ENCODE measurements at places on chromosomes 1 and 21. TPM values are rescaled to one million over a fixed set of nuclear protein-coding genes. Genes with fewer than 3 reads are reported as not detected.

GRCh38 chr1:201405484-201405831, 6.3 kb upstream of the LAD1 start:
- no peak for DNase-seq

DNA sequence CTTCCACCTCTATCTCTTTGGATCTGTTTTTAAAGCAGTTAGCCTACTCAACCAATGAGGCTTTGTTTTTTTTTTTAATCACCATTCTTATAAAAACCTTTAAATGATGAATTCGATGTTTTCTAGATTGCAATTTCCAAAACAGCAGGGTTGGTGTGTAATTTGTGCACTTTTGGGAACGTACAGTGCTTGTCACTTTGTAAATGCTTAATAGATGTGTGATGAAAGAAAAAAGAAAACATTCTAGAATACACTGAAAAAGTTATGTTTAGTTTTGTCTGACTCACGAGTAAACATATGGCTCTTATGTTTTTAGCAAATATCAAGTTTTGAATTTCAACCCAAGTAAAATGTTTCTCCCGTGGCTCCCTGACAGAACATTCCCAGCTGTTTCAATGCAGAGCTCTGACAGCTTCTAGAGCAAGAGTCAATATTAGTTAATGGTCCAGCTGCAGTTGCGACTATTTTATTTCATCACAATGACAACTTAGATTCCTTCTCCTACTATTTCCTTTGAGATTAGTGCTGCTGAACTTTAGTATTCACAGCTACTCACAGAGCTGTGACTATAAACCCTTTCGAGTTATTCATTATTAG, 362.5 kb upstream of the ADAMTS5 start:
- no peak for DNase-seq

PRDM15 gene
- total RNA-seq = 4.5 TPM

- DNase-seq = no peak
Observed at GRCh38 chr1:193555662-193556441, 369.4 kb upstream of the B3GALT2 start.

SSBP3 gene
- total RNA-seq = 21.7 TPM

DNA sequence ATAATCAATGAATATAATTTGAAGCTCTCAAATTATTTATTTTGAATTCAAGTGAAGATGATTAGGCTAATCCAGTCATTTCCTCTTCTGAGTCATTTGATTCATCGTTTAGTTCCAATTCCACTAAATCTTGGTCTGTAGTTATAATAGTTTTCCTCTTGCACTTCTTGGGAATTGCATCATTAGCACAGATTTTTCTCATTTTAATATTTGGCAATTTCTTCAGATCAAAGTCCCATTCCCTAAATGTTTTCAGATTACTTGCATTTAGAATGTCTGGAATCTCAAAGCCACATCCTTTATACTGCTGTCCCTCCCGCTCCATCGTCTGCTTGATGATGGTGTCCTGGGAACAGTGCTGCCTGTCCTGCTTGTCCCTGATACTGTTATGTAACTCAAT, 43.5 kb downstream of the MAST2 start:
- no peak for DNase-seq

- no peak for DNase-seq
Observed at GRCh38 chr21:46029186-46029924, 47.8 kb downstream of the COL6A1 start.

DNA sequence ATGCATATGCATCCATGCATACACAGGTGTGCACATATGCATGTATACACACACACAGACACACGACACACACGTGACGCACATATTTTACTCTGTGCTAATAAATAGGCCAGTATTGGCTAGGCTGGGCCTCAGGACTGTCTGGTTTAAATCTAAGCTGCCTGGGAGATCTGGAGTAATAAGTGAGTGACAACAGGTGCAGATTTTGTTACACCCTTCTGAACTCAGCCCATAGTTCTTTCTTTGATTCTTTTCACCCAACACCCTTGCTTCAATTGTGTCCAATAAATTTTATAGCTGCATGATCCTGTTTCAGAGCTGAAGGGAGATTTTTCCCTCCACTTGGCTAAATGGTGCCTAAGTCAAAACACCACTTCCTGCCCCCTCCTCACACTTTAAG, 132.8 kb downstream of the FGGY start:
- DNase-seq = no peak

- DNase-seq = no peak
Observed at GRCh38 chr1:245582026-245582425, 427.2 kb downstream of the KIF26B start.

DSTYK gene
- total RNA-seq = 15.5 TPM

DNA sequence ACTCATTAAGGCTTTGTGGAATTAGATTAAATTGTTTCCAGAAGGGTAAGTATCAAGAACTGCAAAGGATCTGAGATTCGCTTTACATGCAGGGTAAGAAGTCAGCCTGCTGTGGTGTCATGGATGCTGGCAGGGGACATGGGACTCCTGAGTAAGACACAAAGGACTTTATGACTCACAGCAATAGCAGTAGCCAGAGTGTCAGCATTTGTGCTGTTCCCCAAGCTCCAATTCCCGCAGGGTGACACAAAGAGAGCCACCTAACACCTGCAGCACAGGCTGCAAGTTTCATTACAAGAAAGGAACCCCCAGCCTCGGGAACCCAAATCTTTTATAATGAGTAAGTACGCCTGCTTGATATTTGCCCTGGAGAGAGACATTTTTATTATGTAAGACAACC, 298.1 kb upstream of the POU3F1 start:
- DNase-seq = no peak

DNA sequence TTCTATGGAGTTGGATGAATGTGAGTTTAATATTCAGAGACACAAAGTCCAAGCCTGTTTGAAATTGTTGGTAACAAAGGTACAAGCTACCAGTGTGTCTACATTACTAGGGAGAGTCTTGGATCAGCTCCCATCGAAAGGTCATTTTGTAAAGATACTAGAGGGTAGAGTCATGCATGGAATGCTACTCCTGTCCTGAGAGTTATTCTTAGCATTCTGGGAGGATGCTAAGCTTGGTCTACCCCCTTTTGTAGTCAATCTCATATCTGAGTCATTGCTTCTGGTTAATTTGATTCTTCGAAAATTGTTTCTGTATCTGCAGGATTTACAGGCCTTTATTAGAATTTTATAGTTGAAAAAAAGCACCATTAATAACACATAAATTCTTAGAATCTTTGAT, 240.2 kb downstream of the ST6GALNAC3 start:
- DNase-seq = no peak

- DNase-seq = no peak
Observed at GRCh38 chr1:104248385-104248784, 498.7 kb downstream of the AMY1C start.

DNA sequence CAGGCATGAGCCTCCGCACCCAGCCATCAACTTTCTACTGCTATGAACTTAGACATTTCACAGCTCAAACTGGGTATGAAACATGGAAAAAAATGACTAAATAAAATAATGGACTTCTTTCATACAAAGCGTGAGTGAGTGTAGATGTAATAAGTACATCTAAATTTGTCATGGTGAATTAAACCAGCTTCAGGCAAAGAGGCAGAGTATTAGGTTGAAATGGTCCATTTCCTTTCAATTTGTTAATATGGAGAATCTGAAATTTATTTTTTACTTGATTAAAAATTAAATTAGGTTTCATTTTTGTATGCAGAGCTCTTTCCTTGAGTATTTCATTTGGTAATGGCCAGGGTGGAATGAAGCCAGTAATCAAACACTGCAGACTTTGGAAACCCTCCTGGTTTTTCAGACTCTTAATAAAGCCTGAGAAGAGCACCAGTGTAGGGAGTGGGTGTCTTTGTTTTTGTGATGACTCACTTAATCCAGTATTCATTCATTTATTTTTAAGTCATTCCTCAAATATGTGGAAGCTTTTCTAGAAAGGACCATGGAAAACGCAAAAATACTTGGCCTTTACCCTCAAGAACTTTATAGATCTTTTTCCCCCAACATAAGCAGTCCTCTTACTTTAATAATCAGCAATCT, 49.2 kb downstream of the ALG14 start:
- DNase-seq = no peak

DNA sequence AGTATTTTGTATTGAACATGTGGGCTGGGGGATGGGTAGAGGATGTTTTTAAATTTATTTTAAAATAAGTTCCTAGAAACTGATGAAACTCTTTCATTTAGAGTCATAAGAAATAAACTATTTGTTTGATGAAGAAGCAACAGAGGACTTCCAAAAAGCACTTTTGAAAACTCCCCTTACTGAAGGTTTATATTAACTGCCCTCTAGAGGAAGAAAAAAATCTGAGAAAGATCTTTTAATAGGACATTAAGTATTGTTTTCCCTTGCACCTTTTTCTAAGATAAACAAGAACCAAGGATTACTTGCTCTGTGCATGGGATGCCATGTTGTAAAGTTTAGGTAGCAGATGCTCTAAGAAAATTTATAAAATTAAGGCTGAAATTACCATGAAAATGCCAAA, 14.1 kb downstream of the DISP1 start:
- DNase-seq = no peak

CYP4X1 gene
- total RNA-seq = 7.0 TPM

DNA sequence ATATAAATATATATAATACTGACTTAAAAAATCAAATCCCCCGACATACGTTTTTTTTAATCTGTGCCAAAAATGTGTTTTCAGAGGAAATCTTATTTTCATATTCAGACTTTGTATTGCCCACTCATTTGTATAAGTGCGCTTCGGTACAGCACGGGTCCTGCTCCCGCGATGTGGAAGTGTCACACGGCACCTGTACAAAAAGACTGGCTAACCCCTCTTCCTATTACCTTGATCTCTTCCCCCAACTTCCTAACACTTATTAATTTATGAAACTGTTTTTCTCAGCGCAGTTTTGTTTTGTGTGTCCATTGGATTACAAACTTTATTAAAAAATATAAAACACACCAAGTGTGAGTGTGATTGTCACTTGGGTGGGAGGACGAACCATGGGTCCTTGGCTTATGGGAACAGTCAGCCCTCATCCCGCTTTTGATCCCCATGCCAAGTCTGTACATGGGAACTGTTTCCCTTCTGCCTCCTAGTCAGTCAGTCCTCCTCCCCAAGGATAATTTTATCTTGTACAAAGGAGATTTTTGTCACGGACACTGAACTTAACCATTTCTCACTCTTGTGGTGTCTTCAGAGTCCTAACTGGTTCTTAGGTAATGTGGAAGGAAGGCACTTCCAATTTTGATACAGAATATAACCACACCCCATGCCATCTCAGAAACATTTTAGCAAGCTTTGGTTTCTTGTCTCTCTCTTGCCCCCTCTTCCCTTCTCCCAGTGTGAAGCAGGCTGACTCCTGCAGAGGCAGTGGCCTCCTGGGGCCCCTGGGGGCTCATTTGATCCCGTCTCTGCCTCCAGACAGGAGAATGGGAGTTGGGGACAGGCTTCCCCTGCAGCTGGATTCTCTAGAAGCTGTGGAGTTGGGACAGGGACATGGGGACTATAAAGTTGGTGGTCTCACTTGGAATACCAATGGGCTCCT, 35.5 kb downstream of the ZBTB17 start:
- no peak for DNase-seq

GRCh38 chr1:44881011-44881632, 38.1 kb upstream of the PTCH2 start:
- no peak for DNase-seq

DNA sequence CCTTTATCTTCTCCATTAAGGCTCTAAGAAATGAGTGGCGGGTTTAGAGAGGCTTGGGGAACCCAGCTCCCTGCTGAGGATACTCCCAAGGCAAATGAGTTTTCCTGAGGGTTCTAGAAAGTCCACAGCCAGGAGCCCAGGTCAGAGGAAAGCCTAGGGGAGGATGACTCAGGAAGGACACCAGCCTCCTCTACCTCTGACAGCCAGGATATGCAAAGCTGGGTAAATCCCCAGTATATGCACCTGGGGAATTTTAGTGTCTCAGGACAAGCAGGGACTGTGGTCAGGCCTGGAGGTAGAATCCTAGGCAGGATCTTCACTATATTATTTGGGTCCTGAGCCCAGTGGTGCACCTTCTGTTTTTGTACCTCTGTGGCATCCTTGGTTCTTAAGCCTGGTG, 23.5 kb upstream of the WNT4 start:
- DNase-seq = no peak

- DNase-seq = peak; percentile 35
Observed at GRCh38 chr1:6859415-6860343, 74.4 kb downstream of the CAMTA1 start.

DNA sequence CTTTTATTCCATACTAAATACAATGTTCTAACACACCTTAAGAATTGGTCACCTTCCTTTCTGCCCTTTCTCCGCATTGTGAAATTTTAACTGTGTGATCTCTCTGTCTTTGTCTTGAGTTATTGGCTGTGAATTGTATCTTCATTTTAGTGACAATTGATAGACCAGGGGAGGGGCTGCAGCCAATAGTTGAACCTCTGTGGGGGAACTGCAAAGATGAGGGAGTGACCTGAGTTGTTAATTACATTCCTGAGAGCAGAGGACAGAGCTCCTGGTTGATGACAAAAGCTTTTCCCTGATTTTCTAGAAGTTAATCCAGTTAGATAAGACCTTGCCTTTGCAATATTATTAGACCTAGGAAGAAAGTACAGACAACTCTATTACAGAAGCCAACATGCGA, 1535.7 kb downstream of the BRINP3 start:
- DNase-seq = no peak

PGBD2 gene
- 10.2 TPM for total RNA-seq

DNA sequence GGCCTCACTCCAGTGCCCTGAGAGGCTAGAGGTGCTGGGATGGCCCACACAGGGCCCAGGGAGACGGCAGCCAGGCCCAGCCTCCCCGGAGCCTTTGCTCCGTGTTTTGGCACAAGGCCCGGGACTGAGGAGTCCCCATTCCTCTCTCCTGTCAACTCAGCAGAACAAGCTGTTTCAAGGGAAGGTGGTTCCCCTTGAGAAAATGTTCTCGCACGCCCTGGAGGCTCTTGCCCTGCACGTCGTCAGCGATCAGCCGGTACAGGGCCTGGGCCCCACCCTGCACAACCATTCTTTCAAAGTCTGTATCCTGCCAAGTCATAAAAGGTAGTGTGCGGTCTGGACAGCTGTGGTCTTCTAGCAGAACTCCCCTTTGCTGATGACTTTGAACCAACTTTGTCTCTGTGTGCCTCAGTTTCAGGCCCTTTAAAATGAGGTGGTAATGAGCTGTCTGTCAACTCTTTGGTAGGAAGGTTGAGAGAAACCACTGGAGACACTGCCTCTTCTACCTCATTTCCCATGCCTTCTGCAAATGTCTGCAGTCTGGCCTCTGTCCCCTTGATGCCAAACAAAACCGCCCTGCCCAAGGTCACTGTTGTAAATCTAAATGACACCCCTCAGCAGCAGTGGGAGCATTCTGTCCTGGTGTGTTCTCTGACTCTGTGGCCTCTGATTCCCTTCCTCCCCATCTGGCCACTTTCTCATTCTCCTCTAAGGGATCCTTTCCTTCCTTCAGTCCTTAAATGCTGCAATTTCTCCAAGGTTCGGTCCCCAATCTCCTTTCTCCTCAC, 138.6 kb upstream of the JUN start:
- DNase-seq = peak; percentile 85

All from urinary bladder (tissue), 4 donors.